NCI-H2029 treated with DMSO at 0.1 percent for 48 hours (cell line): ENCODE measurements at places on chromosomes 5 and 9.

GRCh38 chr5:157680239-157680638 is 8.9 kb downstream of the C5orf52 start:
- no peak for DNase-seq

- DNase-seq: no peak
These were observed 39.4 kb downstream of the MED27 start for GRCh38 chr9:132040246-132040645.

- DNase-seq: peak; percentile 54
These were observed 160.2 kb downstream of the SSBP2 start for GRCh38 chr5:81590498-81591384.

DNA sequence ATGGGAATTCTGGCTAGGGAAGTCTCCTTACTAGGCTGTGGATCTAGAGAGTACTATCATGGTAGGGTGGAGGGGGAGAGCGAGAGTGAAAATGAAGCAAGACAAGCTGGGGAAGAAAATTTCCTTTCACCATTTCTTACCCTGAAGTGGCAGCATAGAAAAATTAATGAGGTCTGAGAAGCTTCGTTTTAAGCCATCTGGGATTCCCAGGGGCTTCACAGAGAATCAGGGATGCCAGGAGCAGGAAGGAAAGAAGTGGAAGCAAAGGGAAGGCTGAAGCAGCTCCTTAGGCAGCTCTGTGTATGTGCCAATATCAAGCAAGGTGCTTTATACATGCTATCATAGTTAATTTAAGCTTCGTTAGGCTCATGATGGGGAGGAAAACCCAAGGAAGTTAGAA is 169.9 kb downstream of the ZSWIM6 start:
- no peak for DNase-seq

- DNase-seq: no peak
These were observed 5.1 kb upstream of the CCDC192 start for GRCh38 chr5:127697894-127698600.

DNA sequence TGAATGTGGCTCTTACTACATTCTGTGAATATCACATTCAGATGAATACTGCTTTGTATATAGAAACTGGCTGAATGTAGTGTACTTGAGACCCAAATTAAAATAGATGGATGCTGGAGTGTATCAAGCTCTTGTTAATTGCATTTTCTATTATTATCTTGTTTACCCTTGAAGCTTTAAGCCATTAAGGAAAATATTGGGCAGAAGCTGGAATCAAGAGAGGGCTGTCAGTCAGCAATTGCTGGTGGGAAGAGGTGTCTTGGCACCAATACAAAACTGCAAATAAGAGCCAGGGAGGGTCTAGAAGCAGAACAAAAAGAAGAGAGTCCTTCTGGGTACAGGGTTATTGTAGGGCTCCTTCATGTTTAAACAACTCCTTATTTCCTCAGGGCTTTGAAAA is 38.8 kb downstream of the MUSK start:
- DNase-seq: peak; percentile 92

GRCh38 chr9:79264041-79264440 is 307.7 kb upstream of the TLE4 start:
- DNase-seq: no peak

DNA sequence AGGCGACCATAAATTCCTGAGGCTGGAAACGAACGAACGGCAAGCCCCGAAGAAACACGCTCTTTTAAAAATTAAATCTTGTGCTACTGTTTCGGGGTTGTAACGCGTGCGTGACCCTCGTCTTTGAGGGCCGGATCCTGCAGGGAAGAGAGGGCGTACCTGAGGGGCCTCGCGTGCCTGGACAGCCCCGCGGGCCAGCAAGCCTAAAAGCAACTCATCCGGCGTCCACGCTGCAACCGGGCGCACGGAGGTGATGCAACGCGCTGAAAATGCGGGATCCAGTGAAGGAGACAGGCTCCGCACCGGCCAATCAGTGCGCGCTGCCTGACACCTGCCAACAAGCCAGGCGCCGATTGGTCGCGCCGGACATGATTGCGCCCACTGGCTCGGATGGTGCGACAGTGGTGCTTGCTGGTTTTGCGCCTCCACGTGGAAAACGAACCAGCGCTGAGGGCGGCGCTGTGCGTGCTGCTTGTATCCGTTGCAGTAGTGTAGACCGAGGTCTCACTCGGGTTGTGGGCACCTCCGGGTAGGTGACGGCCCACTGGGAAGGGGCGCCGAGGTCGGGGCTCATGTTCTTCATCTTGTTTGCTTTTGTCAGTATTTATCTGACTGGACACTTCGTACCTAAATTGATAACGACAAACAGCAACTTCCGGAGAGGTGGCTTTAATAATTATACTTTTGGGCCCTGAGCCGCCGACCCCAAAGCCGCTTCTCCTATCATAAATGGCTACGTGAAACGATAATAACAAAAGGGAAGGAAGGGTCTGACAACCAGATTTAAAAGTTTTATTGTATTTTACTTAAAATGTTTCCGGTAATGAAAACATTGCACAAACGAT is at the start of gene IARS1:
Gene IARS1, minus strand, starts transcription at position 246 of the 845 bp plus-strand sequence. CDS start 4,278 bp downstream, outside the sequence.
- peak; percentile 79 for DNase-seq

GRCh38 chr9:106970219-106970975 is 107.4 kb downstream of the ZNF462 start:
- DNase-seq: no peak

GRCh38 chr9:82489201-82489821 is 500.7 kb downstream of the SPATA31D1 start:
- no peak for DNase-seq

DNA sequence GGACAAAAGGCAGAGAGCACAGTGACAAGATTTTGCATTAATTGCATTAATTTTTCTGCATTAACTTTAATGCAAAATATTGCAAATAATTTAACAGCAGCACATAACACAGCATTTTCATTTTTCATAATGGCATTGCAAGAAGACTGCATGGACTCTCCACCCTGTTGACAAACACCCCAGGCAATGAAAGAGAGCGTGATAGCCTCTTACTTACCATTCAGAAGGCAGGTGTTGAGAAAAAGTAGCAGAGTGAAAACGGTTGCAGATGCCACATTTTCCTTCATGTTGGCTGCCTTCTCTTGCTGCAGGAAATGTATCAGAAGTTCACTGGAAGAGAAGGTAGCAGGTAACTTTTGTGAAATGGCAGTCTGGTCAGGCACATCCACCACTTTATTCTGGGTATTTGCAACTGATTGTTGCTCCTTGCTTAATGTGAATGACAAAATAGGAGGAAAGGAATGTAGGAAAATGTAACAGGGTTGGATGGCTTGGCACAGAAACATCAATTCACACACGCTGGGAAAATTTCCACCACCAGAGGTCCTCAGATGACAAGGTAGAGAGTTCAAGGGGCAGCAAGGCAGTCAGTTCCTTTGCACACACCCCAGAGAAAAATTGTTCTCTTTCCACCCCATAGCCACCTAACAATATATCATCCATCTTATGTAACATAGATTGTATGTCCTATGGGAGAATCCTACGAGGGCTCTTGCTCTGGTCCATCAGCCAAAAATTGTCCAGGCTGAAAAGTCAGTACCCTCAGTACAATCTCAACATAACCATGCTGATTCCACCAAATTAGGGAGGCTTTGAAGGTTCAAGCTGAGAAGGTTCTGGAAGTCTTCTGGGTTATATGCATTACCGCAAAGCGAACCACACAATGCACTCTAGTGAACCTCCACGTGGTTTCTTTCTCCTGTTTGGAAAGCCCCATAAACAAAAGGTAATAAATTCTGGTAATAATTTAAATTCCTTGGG is 41.9 kb upstream of the AGXT2 start:
- DNase-seq: peak; percentile 3

- DNase-seq: no peak
These were observed 160.4 kb downstream of the SPATA31D1 start for GRCh38 chr9:82148901-82149461.

GRCh38 chr5:1887588-1888360 is 5.0 kb upstream of the IRX4 start:
- no peak for DNase-seq

- no peak for DNase-seq
These were observed 49.6 kb upstream of the TEK start for GRCh38 chr9:27059412-27059811.

DNA sequence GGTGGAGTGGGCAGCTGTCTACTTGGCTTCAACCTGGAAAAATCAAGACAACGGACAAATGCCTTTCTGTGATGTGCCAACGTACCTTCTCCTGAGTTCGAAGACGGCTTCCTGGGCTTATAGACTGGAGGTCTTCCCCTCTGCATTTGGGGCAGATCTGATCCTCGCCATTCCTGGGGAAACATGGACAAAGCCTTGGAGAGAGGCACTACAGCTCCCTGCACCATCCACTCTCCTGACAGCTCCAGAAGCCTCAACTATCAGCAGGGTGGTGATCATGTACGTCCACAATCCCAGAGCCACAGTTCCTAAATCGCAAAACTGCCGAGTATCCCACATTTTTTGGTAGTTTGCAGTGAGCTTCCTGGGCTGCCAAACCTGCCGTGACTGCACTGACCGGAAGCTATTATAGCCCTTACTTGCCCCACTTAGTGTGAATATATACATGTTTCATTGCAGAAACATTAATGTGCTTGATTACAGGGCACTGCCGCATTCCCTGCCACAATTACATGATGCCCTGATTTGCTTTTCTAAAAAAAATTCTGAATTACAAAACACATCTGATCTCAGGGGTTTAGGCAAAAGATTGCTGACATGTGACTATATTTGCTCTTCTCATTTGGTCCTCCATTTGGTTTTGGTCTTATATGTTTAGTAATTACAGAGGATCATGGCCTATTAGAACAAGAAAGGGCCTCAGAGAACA is 2.8 kb downstream of the TRAF1 start:
- no peak for DNase-seq

DNA sequence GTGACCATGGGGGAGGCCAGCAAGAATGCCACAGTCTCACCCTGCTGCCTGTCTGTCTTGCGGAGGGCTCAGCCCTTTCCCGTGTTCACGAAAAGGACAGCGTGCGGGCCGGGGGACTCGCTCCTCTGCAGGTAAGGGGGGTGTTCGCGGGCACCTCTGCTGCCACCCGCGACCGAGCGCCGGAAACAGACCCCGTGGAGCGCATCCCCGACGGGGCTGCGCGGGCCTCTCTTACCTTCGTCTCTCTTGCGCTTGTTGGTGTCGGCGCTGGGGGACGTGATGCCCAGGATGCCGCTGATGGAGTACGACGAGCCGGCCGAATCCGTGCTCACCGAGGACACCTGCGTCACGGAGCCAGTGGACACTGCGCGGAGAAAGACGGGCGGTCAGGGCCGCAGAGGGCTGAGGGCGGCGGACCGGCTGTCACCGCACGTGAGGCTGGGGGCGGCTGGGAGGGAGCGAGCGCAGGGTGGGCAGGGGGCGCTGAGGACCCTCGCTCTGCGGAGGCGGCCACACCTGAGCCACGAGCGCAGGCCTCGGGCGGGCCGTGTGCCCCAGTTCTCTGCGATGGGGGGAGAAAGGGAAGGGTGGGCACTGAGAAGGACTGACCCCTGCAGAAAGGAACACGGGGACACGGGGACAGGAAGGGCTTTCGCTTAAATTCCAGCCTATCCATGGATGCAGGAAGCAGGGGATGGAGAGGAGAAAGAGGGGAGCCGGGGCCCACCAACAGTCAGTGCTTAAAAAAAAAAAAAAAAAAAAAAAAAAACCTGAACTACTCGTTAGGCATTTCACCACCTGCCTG is 31.5 kb downstream of the PAX5 start:
- no peak for DNase-seq

DNA sequence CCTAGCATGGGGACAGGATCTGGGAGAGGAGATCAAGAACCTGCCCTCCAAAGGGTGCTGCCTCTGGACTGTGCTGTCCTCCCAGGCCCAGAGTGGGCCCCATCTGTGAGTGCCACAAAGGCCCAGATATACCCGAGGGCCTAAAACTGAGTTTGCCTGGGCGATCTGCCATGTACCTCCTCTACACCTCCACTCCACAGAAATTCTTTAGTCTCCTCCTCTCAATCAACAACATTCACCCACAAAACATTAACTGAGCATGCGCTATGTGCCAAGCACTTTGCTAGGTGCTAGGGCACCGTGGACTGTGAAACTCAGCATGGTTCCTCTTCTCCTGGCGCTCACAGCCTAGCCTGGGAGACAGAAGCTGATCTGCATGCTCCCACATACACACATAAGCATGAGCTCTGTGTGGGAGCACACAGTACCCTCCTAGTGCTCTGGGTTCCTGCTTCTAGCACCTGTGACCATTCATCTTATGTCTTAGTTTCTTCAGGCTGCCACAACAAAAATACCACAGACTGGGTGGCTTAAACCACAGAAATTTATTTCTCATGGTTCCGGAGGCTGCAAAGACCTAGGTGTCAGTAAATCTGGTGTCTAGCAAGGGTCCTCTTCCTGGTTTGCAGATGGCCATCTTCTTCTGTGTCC is 82.0 kb upstream of the FSTL4 start:
- no peak for DNase-seq

DNA sequence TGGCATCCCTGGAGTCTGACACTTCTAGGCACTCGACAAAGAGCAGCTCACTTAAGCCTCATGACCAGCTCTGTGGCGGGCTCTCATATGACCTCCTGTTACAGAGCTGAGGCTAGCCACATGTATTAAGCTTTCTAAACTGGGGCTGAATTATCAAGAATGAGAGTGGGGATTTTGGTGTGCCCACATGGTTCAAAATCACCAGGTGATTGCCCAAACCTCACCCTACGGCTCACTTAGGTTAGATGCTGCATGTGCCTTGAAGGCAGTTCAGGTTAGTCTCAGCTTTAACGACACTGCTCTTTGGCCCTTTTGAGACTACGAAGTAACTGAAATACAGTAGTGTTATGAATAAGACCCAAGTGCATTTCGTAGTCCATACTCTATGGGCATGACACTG is 39.4 kb upstream of the SMIM32 start:
- DNase-seq: no peak

DNA sequence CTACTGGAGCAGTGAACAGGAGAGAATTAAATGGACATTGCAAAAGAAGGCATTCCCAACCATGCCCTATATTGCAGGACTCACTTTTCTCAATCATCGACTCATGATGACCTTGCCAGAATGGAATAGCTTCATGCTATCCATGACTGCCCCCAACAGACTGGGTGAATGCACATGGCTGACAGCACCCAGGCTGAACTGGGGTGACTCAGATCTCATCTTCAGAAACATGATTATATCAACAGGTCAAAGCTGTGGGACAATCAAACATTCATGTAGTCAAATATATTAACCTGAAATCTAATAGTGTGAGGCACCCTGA is 34.7 kb upstream of the MIER3 start:
- DNase-seq: no peak

- DNase-seq: peak; percentile 30
These were observed 38.7 kb upstream of the UBTD2 start for GRCh38 chr5:172322028-172322965.

- DNase-seq: no peak
These were observed 20.8 kb downstream of the B4GALT1 start for GRCh38 chr9:33146298-33146697.
